Non-pigmented ciliary epithelial cell (primary cell): ENCODE measurements at places on chromosomes 1 and 21.

- no peak for DNase-seq
Measured at GRCh38 chr1:11456965-11457364, 22.0 kb upstream of the DISP3 start.

- no peak for DNase-seq
Measured at GRCh38 chr1:100441651-100442050, 89.3 kb downstream of the CDC14A start.

DNA sequence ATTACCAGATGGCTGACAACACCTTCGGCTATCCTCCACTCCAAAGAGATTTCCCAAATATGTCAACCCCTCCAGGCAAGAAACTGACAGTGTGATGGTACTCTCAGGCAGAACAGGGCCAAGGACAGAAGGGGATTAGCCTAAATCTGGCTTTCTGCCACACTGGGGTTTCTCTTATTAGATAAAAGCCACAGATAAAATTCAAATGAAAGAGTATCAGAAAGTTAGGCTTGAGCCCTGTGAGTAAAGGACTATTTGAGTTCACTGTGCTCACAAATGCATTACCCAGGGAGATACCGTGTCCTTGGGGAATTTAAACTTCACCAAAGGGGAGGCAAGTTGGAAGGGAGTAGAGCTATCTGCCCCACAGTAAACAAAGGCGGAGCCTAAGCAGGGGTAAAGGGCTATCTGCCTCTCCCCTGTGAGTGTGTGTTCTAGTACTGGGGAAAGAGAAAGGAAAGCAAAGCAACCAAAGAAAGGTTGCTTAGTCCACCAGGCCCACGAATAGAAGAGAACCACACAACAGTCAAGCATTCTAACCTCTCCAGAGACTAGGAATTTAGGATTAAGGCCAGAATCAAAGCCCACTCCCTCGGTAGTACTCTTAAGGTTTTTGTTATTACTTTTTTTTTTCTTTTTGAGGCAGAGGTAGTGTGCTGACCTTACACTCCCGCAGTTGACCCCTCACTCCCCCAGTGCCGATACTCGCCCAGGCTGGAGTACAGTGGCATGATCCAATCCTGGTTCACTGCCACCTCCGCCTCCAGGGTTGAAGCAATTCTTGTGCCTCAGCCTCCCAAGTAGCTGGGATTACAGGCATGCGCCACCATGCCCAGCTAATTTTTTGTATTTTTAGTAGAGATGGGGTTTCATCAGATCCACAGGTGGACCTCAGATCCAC is 12.7 kb downstream of the TPM3 start:
- DNase-seq: no peak

GRCh38 chr1:205533748-205534443 is 29.4 kb downstream of the CDK18 start:
- DNase-seq: no peak

DNA sequence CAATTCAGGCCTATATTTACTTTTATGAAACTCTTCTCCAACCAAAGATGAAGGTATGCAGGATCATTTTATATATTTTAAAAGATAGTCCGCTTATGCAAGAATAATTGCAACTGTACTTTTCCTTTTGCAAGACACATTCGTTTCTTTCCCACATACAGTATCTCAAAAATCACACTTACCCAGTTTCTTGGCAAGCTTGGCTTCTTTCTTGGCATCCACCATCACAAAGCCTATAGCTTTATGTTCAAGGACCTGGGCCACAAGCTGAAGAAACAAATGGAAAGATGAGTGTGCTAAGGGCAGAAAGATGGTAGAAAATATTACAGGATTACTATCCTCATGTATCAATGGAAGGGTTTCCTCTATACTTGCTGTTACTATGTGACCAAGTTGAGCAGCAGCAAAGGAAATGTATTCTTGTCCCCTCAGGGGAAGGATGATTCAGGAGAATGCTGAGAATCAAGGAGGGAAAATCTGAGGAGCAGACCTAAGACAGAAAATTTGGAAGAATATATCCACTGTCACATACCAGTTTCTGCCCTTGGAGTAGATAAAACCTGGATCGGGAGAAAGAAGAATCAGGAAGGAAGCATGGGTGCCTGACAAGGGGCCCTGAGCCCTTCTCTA is 23.8 kb downstream of the CASQ2 start:
- no peak for DNase-seq

DNA sequence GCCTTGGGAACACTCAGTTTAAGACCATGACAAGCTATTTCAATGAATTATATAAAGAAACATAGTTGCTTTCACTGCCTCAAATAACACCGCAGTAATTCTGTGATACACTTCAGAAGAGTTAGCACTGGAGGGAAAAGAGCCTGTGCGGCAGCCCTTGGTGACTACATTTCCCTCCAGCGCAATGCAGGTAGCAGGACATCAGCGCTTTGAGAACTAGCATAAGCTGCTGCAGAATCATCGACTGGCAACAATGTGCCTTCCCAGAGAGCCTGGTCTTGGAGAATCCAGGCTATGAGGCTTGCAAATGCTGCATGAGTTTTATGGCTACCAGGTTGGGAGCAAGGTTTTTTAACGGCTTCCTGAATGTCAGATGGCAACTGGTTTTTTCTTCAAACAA is 7.5 kb downstream of the NRIP1 start:
- no peak for DNase-seq

DNA sequence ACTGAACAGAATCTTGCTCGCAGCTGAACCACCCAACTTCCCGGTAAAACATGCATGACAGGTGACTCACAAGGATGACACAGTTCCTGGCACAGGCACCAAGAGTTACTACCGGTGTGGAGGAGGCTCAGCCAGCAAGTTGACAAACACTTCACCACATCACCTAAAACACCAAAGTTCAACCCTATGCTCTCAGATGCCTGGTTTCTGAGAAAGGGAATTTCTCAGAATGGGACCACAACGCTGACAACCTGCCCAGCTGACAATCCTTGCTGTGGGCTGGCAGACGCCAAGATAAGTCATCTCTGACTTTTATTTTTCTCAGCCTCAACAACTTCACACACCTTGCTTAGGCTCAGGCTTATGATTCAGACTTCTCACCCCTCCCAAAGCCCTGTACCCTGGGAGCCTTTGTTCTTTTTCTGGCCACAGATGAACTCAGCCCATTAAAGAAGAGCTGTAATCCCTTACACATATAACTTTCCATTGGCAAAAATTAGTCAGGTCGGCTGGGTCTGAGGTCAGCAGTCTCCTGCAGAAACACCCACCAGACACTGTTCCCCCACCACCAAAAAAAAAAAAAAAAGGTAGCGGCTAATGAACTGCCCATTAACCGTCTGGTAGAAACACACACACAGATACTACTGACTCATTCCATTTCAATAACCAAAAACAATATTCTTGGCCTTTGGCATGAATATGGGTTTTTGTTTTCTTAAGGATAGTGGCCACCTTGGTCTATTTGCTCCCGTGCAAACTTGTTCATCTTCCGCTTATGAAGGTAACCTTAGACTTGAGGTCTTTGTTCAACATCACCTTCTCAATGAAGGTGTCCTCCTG is 10.8 kb upstream of the TIAM1 start:
- DNase-seq: peak; percentile 85

DNA sequence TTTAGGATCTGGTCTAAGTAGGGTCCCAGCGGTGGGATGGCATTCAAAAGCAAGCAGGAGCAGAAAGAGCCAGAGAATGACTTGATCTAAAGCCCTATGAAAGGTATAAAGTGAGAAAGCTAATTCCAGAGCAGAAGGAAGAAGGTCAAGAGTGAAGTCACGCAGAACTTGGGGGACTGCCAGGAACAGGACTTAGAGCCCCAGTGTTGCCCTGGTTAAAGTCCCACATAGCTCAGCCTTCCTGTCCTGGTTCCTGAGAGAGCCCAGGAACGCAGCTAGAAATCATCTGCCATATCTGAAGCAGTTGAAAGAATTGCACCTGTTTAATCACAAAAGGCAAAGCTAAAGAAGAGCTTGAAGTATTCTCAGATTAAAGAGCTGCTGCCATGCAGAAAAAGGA is 160.6 kb upstream of the ATP1B1 start:
- DNase-seq: no peak

DNA sequence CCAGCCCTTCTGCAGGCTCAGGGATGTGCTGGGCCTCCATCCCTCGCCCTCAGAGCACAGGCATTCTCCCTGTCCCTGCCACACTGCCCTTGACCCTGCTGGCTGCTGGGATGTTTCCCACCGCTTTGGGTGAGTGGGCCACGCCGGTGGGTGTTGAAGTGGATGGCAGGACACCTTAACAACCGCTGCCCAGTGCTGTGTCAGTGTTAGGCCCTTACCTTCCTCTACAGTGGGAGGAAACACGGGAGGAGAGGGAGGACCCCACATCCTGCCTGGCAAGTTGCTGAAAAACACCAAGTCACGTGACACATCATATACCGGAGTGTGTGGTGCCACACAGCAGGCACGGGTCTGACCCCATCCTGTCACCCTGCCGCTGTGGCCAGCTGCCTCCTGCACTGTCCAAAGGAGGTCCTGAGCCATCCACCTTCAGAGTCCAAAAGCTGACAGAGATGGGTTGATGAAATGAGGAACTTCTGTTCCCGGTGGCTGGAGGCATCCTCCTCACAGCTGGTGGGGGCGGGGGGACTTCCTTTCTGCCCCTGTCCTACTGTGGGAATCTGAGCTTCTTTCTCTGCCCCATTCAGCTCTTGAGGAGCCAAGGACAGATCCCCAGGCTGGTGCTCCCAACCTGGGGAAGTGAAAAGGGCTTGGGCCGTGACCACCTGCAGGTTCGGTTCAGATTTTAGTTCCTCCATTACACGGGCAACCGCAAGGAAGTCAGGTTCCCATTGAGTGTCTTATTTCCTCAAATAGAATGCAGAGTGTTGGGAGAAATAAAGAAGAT is 3.2 kb upstream of the THEMIS2 start:
- no peak for DNase-seq

DNA sequence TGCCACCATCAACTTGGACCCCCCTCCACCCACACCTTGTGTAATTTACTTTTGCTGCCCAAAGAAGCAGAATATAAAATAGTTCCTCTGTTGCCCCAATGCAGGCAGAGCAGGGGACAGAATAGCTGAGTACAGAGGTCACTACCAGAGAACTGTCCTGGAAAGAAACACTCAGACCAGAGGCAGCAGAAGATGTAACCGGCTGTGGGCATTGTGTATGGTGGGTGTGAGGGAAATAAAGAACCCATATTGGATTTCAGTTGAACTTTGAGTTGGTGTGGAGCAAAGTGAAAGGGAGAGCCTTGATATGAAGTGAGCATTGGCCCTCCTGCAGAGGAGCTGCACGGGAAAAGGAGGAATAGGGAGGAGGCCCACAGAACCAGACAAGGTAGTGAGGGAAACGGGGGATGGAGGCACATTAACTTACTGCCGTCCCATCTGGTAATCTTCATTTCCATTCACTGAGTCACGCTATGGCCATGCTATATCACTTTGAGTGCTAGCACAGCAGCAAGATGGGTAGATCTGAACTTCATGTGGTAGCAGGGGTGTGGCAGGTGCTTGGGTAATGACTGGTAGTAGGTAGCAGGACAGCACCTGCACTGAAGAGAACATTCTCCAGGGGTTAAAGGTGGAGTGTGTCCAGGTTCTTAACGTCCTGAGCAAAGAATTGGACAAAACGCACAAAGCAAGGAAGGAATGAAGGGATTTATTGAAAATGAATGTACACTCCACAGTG is 56.3 kb upstream of the FBXO28 start:
- DNase-seq: no peak

GRCh38 chr1:35269989-35270289 is 1.4 kb downstream of the ZMYM4 start:
- DNase-seq: no peak

GRCh38 chr21:43786300-43786806 is 3.0 kb upstream of the RRP1 start:
- DNase-seq: no peak

DNA sequence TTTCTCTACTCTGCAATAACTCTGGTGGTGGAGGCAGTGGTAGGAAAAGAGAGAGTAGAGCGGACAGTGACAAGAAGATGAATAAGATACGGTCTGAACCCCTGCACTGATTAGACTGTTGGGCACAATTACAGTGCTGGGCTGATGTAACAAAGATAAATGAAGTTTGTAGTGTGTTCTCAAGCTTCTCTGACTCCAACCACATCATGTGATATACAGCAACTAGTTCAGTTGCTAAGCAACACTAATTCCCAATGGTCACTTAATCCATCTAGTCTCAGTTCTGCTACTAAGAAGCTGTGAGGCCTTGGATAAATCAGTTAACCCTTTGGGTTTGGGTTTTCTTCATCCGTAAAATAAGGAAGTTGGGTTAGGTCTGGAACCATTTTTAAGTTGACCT is 17.3 kb downstream of the DDR2 start:
- no peak for DNase-seq

DNA sequence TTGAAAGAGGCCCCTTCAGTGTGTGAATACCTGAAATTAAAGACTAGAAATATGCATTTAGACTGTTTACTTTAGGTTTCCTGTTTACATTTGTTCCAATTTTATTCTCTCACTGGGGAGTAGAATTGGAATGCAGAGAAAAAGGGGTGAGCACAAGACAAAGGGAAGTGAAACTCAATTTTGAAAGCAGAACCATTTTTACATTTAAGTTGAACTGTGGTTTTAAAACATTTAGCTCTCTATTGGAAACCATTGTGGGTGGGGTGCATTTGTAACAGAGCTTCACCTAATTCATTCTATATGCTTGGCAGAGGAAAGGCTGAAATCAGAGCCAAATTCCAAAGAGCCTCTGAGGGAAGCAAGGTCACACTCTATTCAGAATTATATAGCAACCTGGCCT is 235.3 kb upstream of the C1orf105 start:
- DNase-seq: no peak

DNA sequence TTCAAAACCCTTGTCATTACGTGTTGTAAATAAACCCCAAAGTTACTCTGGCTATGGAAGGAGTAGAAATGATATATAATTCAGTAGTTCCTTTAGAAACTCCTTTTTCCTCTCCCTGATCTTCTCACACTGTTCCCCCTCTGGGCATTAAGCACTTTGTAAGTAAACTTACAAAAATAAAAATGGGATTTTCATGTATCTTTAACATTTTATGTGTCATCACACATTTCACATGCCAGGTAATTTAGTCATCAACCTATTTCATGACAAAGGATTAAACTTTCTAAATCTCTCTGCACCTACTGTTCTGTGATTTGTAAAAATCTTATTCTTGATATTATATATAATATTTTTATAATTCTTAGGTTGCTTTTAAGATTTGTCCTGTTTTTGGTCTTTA is 176.9 kb downstream of the NEK7 start:
- DNase-seq: no peak

- DNase-seq: no peak
Measured at GRCh38 chr1:6683434-6683833, 18.2 kb downstream of the DNAJC11 start.

DNA sequence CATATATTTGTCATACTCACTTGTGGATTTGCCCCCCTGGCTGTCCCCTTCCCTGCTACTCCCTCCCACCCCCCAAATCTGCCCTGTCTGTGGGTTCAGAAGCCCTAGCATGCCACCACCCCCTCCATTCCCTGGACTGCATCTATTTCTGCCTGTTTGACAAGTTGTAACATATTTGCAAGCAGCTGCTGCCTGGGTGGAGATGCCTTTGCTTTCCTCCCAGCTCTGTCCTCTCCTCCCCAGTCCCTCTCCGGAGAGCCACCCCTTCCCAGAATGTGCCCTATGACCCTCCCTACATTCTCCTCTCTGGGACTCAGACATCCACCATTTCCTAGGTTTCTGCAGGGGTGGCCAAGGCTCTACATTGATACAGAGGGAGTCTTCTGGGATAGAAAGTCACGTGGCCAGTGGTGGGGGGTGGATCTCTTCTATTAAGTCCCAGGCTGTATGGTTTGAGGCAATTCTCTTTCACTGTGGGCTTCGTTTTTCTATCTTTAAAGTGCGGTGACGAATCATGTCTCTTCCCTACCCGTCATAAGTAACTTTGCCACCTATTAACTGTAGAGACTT is 6.0 kb upstream of the MYOG start:
- DNase-seq: no peak
